Activated CD8-positive, alpha-beta T cell treated with anti-CD3 and anti-CD28 coated beads for 36 hours (primary cell): ENCODE measurements at places on chromosomes 16 and 17. TPM values are rescaled to one million over a fixed set of nuclear protein-coding genes. Genes with fewer than 3 reads are reported as not detected.

- DNase-seq, result peak; percentile 94
These were observed 3.0 kb downstream of the UBALD2 start for GRCh38 chr17:76268015-76268749.

DNA sequence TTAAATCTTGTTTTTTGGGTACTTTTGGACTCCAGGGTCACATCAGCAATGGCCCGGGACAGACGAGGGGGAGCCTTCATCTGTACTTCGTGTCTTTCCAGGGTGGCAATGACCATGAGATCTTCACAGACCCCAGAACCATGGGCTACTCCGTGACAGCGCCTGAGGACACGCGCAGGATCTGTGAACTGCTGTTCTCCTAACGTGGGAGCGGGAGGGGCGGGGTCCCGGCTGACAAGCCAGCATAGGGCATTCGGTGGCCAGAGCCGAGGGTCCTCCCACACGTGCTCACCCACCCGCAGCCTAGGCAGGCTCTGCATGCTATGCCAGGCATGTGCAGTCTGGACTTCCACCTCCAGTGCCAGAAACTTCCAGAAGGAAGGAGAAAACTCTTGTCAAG, 21.2 kb downstream of the CARHSP1 start:
- DNase-seq, result no peak

- no peak for DNase-seq
These were observed 22.2 kb downstream of the FAM117A start for GRCh38 chr17:49741692-49742076.

DNA sequence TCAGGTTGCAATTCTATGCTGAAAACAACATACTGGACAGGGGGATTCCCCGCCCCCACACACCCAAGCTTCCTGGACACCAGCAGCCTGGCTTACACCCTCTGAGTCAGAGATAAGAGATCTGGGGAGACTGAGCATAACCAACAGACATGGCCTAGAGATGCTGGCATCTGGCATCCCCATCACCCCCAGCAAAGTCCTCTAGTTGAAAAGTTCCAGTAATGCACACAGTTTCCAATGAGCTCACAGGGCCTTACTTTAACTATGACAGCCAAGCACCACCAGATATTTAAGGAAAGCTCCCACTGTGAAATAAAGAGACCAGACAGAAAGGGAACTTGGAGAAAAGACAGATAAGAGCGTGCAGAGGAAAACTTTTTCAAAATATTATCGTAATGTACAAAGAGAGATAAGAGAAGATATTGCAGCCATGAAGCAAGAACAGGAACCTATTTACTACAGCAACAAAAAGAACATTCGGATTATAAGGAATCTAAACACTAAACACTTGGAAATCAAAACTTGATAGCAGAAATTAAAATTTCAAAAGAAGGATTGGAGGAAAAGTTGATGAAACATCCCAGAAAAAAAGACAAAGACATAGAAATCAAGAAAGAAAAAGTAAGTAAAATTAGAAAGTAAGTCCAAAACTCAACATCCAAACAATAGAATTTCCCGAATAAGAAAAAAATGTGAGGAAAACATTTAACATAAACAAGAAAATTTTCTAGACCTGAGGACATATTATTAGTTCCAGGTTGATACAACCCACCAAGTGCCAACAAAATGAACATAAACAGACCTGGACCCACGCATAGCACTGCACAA, 17.2 kb upstream of the ALOX15 start:
- peak; percentile 92 for DNase-seq

RHOT1 gene
- 25.8 TPM for total RNA-seq

DNA sequence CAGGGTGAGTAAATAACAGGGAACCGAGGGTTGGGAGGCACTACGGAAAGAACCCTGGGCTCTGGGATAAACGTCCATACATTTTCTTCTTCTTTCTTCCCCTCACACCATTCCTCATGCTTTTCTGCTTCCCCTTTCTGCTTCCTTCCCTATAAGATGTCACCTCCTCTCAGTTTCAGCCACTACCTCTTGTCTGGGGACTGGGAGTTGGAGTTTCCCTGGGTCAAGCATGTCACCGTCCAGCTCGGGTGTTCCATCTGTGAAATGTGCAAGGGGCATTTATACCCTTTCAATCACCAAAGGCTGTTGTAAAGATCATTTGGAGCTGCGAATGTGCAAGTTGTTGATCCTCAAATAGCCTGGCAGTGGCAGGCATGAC, 17.5 kb upstream of the CCL22 start:
- no peak for DNase-seq

DNA sequence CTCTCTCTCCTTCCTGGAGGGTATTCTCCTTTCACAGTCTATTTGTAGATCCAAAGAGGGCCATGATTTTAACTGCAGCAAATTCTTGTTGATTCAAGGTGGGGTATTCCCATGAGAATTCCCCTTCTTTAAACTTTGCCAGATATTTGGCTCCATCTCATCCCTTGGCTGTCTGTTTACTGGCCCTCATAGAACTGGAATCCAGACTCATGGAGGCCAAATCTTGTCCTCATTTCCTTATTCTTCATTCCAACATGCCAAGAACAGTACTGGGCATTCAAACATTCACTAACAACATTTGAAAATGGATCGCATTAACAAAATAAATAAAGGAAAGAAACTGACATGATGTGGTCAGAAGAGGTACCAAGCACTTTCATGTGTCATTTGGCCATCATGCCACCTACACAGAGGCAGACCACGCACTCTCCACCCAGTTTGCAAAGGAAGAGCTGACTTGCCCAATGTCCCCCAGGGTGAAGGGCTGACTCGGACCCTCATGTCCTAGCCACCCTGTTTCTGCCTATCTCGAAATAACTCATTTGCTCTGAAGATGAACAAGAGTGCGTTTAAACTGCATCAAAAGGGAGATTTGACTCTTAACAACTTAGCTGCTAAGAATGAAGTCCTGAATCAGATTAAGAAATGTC, 23.1 kb upstream of the SLC35B1 start:
- DNase-seq, result no peak

CA4 gene
- not detected for total RNA-seq
